ENCODE measurements at places on chromosomes 5 and 9.

DNA sequence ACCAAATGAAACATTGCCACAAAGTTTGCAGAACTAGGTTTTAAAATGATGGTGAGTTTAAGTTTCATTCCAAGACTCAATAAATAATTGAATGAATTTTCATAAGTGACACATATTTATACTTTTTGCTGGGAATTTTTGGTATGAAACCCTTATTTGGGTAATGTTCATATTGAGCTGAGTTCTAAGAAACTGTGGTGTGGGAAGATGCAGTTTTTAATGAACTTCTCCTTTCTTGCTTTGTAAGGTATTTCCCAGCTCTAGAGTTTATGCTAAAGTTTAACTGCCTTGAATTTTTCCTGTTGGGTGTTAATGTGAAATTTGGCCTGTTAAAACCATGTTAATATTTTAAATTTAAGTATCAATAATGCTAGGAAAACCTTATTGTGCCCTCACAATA lies 15.1 kb downstream of the RABGAP1 start:
- no peak for DNase-seq

DNA sequence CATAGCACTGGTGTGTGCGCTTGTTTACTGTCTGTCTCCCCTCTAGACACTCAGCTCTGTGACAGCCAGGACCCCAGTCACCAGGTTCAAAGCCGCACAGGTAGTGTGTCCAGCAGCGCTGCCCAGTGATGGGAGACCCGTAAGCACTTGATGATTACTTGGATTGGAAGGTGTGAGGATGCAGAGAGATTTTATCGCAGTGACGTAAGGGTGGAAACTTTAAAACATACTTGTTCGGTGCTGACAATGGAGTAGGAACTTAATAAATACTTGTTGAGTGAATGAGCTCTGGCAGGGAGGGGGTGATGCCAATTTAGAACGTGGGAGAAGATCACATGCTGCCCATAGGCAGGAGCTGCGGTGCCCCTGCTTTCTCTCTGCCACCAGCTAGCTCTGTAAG lies 99.2 kb upstream of the PITX1 start:
- DNase-seq: no peak

DNA sequence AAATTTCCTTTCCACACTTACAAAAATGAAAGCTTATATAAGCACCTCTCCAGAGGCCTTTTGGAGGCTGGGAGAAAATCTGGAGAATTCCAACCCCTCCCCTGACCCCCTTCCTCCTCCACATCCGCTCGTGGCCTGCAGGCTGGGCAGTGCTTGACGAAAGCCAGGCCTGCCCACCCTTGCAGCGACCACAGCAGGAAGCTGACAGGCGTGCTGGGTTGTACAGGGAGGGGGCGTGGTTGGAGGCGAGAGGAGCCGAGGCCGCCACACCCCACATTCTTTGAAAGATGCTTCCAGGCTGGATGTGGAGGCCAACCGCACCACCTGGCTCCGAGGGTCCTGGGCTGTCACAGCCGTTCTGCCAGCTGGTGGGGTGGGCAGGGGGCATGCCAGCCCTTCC lies 47.8 kb upstream of the IER5L start:
- DNase-seq: peak; percentile 81

- DNase-seq: no peak
These were observed 10.2 kb downstream of the NIPSNAP3B start for GRCh38 chr9:104774132-104774531.

DNA sequence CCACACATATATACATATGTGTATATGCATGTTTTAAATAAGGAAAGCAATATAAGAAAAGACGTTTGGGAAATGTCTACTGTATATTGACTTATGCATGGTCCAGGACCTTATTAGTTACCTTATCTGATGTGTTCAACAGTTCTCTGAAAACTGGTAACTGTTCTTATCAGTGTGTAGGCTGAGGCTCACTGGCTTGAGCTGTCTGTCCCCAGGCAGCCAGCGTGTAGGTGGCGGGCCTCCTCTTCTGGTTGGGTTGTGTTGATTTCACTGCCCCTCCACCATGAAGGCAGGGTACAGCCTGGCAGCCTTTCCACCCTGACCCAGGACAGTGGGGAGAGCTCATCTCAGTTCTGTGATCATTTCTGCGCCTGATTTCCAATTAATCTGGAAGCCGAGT lies 38.7 kb upstream of the SEMA4D start:
- DNase-seq: no peak

GRCh38 chr5:109558364-109558763 lies 131.4 kb upstream of the MAN2A1 start:
- no peak for DNase-seq

DNA sequence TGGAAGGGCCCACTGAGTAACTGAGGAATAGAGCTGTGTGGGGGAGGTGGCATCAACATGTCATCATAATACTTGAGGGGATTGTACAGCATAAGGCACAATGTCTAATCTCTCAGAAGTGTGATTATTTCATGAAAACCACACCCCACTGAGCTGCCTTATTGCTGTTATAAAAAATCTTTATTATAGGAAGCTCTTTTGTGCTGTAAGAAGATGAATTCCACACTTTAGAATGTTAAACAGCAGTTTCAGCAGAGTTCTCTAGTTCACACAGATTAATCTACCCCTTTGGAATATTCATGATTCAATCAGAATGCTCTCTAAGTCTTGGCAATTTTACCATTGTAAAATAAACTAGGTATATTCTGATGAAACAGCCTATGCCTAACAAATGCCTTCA lies 1389.6 kb downstream of the PTPRD start:
- no peak for DNase-seq

- no peak for DNase-seq
These were observed 24.3 kb downstream of the RAD23B start for GRCh38 chr9:107307331-107307730.

All from GM03348 (cell line).